ENCODE measurements at places on chromosomes 11 and 22. TPM values are rescaled to one million over a fixed set of nuclear protein-coding genes. Genes with fewer than 3 reads are reported as not detected.

IFITM10 gene
- total RNA-seq, result 0.56 TPM

ACR gene
- total RNA-seq, result 0.27 TPM

SLC5A1 gene
- total RNA-seq, result not detected

UPB1 gene
- total RNA-seq, result 0.09 TPM

OR52H1 gene
- 0.19 TPM for total RNA-seq

TTC28 gene
- 16.6 TPM for total RNA-seq

NCF4 gene
- total RNA-seq, result not detected

PKDREJ gene
- total RNA-seq, result not detected

PSMA1 gene
- 196 TPM for total RNA-seq

TKFC gene
- 12.3 TPM for total RNA-seq
